ENCODE measurements at places on chromosomes 2 and 18.

DNA sequence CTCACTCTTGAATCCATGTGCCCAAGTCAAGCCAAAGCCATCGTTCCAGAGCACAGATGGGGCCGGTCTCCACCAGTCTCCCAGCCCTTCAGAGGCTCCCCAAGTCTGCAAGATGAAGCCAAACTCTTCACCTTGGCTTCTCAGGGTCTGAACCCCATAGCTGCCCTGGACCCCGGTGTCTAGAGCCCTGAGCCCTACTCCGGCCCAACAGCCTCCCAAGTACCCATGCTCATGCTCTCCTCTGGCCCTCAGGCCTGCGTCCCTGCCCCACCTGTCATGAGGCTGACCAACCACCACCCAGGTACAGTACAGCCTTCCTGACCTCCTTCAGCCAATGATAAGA lies 46.0 kb downstream of the ZNF516 start:
- no peak for DNase-seq

- DNase-seq, result no peak
Measured at GRCh38 chr2:232479341-232480200, 8.1 kb downstream of the ECEL1 start.

DNA sequence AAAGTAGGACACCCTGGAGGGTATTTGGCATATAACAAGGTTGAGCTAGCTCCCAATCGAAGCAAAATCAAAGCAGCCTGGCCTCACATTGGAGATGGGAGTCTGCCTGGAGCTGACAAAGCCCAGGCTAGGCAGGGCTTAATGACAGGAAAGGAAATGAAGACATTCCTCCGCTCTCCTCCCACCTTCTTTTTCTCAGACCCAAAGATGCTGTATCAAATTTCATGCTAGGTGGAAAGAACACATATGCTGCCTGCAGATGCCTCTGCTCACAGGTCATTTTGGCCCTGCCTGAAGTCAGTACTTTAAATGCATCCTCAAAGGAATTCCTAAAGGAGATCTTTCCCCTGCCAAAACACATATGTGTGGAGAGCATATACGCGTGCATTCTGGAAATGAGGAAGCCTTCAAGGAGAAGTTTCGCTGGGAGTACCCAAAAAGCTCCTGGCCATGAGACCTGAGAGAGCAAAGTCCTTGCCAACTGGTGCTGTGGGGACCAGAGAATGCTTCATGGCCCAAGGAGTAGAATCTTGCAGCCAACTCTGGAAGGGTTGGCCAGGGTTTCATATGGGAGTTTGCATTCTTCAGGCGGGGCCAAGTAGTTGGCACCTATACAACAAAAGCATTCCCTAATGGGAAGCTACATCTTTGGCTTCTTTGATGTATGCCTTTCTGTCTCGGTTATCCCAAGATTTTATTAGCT lies 88.0 kb downstream of the AQP4 start:
- no peak for DNase-seq

DNA sequence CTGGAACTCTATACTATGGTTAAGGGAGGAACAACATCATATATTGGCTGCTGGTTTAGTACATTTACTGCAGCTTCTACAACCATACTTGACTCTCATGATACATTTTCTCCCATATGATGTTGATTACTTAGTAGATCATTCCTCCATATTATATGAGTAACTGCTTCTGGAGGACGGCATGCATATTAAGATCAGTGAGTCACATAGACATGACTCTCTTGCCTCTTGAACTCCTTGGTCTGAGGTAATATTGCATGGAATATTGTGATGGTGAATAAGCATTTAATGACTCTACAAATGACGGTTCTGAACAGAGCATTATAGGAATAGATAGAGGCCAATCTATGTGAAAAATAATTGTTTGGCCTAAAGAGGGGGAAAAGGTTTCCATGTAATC lies 418.8 kb upstream of the SPHKAP start:
- no peak for DNase-seq

DNA sequence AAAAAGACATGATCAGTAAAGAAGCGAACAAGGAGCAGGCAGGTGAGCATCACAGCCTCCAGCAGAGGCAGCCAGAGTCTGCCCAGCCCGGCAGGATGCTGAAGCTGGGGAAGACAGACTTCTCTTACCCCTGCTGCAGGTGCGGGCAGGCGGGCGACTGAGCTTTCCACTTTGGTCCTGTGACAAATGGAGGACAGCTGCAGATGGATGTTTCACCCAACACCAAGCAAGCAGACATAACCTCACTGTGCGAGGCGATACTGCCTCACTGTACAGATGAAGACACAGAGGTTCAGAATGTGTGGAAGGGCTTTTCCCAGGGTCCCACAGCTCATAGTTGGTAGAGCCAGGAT lies 251.0 kb downstream of the AFF3 start:
- DNase-seq, result no peak

DNA sequence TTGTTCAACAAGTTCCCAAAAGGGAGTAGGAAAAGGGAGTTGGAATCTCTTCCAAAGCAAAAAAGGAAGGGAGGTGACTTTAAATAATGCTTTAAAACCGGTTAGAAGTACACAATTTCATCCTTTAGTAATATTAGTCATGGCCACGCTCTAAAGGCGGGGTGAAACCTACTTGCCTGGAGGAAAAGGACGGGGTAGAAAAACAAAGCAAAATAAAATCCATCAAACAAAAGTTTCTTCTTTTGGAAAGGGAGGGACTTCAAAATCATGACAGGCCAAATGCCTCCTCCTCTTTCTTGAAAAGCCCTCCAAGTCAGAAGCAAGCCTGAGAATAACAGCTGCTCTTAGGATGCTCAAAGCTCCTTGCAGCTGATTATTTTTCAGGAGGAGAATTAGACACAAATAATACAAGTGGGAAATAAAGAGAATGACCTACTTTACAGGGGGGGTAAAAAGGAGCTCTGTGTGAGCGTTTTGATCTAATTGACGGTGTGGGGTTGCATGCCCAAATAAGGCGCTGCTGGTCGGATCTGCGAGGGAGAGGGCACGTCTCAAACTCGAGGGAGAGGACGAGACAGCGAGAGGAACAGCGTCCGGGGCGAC lies 1.8 kb upstream of the NPAS2 start:
- DNase-seq, result no peak

- no peak for DNase-seq
Measured at GRCh38 chr2:96637385-96638143, 548 bp downstream of the KANSL3 start.

- no peak for DNase-seq
Measured at GRCh38 chr2:194819367-194819766, 837.7 kb upstream of the SLC39A10 start.

DNA sequence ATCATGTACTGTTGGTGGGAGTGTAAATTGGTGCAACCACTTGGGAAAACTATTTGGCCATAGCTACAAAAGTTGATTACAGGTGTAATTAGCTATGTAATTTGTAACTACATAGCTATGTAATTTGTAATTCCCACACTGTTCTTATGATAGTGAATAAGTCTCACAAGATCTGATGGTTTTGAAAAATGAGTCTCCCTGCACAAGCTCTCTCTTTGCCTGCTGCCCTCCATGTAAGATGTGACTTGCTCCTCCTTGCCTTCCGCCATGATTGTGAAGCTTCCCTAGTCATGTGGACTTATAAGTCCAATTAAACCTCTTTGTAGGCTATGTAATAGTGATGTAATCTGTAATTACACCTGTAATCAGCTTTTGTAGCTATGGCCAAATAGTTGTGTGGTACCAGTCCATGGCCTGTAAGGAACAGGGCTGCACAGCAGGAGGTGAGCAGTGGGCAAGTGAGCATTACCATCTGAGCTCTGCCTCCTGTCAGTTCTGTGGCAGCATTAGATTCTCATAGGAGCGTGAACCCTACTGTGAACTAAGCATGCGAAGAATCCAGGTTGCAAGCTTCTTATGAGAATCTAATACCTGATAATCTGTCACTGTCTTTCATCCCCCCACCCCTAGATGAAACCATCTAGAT lies 133.7 kb upstream of the COPS8 start:
- no peak for DNase-seq
